ENCODE measurements at places on chromosomes 3 and 15. TPM values are rescaled to one million over a fixed set of nuclear protein-coding genes. Genes with fewer than 3 reads are reported as not detected.

APOD gene
- total RNA-seq = 0.41 TPM

ATP10A gene
- total RNA-seq = 1.6 TPM

PAQR5 gene
- total RNA-seq = not detected

CELF6 gene
- total RNA-seq = 5.3 TPM

EOMES gene
- total RNA-seq = 0.10 TPM

DNA sequence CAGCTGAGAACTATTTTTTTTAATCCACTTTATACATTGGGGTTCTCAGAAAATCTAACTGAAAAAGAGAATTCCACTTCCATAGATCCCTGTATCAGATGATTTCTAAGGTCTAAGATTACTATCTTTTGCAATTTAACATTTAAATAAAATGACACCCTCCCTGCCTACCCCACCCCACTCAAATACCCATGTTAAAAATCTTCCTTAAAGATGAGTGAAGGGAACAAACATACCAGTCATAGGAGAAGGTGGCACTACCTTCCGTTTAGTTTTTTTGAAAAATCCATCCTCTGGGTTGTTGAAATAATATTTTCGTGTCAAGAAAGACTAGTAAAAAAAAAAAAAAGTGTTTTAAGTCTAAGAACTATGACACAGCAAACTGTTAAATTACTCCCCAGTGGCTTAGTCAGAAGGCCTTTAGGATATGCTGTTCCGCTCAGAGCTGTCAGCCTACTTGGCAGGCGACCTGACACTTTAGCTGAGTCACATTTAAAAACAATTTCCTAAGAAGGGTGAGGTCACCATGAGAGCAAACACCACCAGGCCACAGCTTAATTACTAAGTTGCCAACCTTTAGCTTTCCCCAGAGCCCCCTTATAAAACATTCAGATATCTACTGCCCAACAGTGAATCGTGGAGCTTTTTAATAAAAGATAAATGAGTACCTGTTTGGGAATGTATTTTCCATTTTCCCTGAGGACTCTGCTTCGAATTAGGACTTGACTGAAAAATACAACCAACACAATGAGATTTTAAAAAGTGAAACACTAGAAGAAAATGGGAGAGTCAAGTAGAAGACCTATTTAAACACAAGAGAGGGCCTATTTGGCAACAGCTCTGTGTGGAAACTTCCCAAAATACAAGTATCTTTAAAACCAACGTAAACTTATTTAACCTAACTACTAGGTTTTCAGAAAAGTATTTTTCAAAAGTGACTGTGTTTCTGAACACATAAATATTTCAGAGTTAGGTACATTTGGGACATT, 9.6 kb downstream of the EMC3 start:
- no peaks in the 10 kb centered on the region for H3K4me1 ChIP-seq
- peaks cover 11% of the 10 kb centered on the region for H3K36me3 ChIP-seq
- no peak overlapping the region for H3K4me3 ChIP-seq
- H3K27me3 ChIP-seq = no peaks in the 10 kb centered on the region
- DNase-seq = no peak
- no peak overlapping the region for H3K27ac ChIP-seq

DNA sequence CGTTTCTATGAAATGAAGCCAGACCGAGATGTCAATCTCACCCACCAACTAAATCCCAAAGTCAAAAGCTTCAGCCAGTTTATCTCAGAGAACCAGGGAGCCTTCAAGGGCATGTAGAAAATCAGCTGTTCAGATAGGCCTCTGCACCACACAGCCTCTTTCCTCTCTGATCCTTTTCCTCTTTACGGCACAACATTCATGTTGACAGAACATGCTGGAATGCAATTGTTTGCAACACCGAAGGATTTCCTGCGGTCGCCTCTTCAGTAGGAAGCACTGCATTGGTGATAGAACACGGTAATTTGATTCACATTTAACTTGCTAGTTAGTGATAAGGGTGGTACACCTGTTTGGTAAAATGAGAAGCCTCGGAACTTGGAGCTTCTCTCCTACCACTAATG, 41.9 kb upstream of the TRA2B start:
- peaks cover 8% of the 10 kb centered on the region for H3K4me1 ChIP-seq
- H3K4me3 ChIP-seq = no peak overlapping the region
- H3K27me3 ChIP-seq = peaks cover 16% of the 10 kb centered on the region
- no peak for DNase-seq
- H3K36me3 ChIP-seq = no peaks in the 10 kb centered on the region

GRCh38 chr3:100602506-100603444, 6.6 kb upstream of the ADGRG7 start:
- peaks cover 22% of the 10 kb centered on the region for H3K4me1 ChIP-seq
- H3K27ac ChIP-seq = peak overlapping the region; percentile 72
- DNase-seq = peak; percentile 68
- H3K27me3 ChIP-seq = no peaks in the 10 kb centered on the region

DNA sequence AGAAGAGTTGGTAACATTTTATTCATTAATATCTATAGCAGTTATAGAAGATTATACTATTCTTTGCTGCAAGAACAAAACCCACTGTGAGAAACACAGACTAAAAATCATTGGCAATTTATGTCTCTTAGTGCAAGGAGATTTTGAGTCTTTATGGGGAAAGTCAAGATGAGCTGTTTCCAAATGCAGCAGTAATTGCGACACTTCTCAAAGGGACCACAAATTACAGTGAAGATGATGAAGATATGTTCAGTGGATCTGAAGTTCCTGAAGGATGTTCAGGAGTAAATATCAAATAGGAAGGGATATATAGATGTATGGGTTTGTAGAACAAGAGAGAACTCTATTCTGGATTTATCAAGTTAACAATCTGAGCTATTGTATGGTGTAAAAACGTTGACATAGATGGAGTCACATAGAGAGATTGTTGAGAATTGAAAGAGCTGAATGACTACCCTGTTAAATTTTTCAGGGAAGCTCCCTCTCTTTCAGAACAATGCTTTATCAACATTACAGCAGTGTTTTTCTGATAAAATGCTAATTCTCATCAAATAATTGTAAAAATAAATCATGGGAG, 71.8 kb downstream of the DTWD1 start:
- DNase-seq = no peak
- H3K4me3 ChIP-seq = no peak overlapping the region
- H3K27me3 ChIP-seq = no peaks in the 10 kb centered on the region
- no peaks in the 10 kb centered on the region for H3K4me1 ChIP-seq
- no peaks in the 10 kb centered on the region for H3K36me3 ChIP-seq

DNA sequence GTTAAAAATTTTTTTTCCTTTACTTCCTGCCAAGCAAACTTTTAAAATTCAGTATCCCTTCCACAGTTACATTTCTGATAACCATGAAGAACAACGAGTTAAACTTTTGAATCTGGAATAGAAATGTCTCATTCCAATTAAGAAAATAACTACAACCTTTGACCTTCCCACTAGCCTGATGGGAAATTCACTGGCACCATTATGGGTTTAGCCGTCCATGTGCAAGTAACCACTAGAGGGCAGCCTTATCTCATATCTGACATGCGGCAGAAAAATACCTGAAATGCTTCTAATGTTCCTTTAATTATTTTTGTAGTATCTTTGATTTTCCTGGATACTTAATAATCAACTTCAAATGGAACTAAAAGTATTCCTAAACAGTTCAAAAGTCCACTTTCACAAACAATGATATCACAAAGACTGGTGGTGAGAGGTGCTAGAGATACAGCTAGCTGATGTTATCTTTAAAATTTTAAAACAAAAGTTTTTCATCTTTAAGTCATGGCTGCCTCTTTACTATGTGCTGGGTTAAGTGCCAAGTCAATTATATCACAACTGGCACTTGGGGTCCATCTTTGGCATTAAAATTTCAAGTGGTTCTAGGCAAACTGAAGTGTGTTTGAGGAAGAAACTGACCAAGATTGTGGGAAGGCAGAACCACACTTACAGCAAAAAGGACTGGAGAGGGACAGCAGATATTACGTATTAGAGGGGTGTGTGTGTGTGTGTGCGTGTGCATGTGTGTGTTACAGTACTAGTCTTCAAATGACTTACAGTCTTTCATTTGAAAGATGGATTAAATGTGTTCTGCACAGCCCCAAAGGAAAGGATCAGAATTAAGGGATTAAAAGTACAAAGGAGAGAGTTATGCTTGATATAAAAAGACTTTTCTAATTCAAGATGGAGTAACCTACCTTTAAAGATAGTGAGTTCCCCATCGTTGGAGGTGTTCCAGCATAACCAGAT, 107.1 kb upstream of the ICE2 start:
- DNase-seq = peak; percentile 79
- H3K36me3 ChIP-seq = no peaks in the 10 kb centered on the region
- H3K27ac ChIP-seq = no peak overlapping the region
- no peak overlapping the region for H3K4me3 ChIP-seq
- peaks cover 2% of the 10 kb centered on the region for H3K27me3 ChIP-seq
- H3K4me1 ChIP-seq = peaks cover 4% of the 10 kb centered on the region

DNA sequence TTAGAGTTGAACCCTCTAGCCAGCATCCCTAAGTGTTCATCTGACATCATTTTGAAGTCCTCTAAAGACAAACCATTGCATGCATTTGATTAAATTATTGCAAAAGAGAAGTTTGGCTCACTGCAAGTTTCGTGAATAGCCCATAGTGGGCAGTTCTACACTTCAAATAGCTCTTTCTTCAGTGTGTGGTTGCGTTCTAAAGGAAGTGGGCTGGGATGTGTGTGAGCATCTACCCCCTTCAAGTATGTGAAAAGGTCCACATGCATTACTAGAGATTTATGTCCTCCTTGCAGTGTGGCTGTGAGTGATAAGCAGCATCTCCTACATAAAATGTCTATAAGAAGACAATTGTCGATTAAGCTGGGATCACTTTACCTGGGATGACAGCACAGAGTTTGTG, 54.6 kb downstream of the SST start:
- no peak for DNase-seq
- H3K4me3 ChIP-seq = no peak overlapping the region
- H3K4me1 ChIP-seq = no peaks in the 10 kb centered on the region
- no peak overlapping the region for H3K27ac ChIP-seq

- H3K36me3 ChIP-seq = no peaks in the 10 kb centered on the region
- peaks cover 76% of the 10 kb centered on the region for H3K4me1 ChIP-seq
- peak overlapping the region; percentile 56 for H3K4me3 ChIP-seq
- H3K27ac ChIP-seq = peak overlapping the region; percentile 98
- no peaks in the 10 kb centered on the region for H3K27me3 ChIP-seq
Observed at GRCh38 chr3:195905970-195906864, 2.1 kb downstream of the TNK2 start.

DNA sequence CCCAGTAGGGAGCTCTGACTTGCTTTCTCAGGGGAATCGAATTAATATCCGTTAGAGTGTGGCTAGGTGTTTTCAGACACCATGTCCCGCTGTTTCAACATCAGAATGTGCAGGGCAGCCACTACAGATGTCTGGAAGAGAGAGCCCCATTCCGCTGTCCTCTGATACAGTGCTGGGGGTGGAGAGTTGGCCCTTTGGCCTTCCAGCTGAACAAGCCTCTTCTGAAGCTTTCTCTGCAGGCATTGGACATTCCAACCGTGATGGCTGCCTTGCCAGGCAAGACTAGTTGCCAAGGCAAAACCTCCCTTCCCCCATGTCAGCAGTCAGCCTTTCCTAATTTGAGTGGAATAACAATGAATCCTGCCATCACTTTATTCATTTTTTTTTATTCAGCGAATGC, 1.5 kb downstream of the FAH start:
- H3K36me3 ChIP-seq = no peaks in the 10 kb centered on the region
- no peak for DNase-seq
- H3K27me3 ChIP-seq = no peaks in the 10 kb centered on the region
- H3K27ac ChIP-seq = no peak overlapping the region

DNA sequence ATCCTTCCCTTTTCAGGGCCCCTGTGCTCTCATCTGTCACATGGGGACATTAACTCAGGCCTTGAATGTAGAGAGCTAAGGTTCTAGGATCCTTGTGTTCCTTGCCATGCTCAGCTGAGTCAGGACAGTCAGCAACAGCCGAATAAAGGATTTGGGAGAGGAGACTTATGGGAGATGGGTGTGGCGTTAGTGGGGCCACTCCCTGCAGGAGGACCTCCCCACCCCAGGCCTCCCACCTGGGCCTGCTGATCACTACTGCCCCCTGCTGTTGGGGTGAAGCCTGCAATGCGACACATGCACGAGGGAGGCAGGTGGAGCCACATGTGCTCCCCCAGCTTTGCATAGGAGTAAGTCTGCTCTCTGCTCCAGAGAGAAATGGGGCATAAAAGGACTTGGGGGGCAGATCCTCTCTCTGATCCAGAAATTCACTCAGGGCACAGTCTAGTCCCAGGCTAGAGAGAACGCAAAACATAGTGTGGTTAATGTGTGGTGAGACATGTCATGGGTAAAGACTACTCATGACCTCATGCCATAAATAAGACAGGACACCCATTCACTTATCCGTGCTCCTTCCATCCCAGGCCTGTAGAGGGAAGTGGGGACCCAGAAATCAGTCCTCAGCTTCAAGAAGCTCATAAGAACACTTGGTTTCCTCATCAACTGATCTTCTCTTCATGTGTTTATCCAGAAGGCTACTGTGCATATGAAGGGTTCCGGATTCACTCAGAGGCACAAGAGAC, 19.4 kb downstream of the RBP1 start:
- H3K27me3 ChIP-seq = no peaks in the 10 kb centered on the region
- no peaks in the 10 kb centered on the region for H3K36me3 ChIP-seq
- H3K4me1 ChIP-seq = no peaks in the 10 kb centered on the region
- H3K27ac ChIP-seq = no peak overlapping the region

- H3K4me3 ChIP-seq = no peak overlapping the region
- DNase-seq = no peak
- peaks cover 12% of the 10 kb centered on the region for H3K4me1 ChIP-seq
Observed at GRCh38 chr3:47422743-47423142, 41.9 kb downstream of the PTPN23 start.

GRCh38 chr15:49152552-49153312, 2.7 kb downstream of the COPS2 start:
- no peak for DNase-seq
- H3K4me3 ChIP-seq = no peak overlapping the region
- no peak overlapping the region for H3K27ac ChIP-seq
- peaks cover 33% of the 10 kb centered on the region for H3K4me1 ChIP-seq

DNA sequence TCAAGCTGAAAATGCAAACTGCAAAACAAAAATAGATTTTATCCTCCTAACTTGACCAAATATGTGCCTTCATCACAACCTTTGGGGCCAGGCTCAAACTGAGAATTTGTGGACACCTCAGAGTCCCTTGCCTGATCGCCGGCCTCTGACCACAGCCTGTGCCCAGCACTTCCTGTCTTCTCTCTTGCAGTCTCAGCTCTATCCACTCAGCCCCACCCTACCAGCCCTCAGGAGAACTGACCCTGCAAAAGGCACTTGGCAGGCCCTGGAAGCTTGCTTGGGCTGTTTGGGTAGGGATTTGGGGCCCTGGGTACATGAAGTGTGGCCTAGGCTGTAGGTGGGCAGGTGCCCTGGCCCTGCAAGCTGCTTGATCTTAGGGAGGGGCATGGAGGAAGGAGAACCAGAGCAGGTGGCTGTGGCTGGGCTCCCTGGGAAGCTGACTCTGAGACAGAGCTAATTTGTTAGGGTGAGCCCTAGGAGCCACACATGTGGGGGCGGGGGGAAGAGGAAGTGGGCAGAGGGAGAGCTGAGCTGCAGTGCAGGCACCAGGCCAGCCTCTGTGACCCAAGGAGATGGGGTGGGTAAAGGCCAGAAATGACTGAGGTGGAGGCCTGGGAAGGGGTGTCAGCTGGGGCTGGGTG, 8.6 kb downstream of the CLEC3B start:
- no peak overlapping the region for H3K27ac ChIP-seq
- peaks cover 18% of the 10 kb centered on the region for H3K4me1 ChIP-seq
- H3K36me3 ChIP-seq = no peaks in the 10 kb centered on the region
- H3K27me3 ChIP-seq = peaks cover 32% of the 10 kb centered on the region
- peak; percentile 38 for DNase-seq

GRCh38 chr15:38666865-38667510, 102.4 kb upstream of the RASGRP1 start:
- H3K36me3 ChIP-seq = no peaks in the 10 kb centered on the region
- H3K4me3 ChIP-seq = no peak overlapping the region
- H3K4me1 ChIP-seq = peaks cover 37% of the 10 kb centered on the region
